ENCODE measurements at places on chromosomes 4 and X.

- DNase-seq: no peak
Measured at GRCh38 chr4:27084685-27085361, 224.2 kb downstream of the STIM2 start.

GRCh38 chr4:75821966-75822365, 80.3 kb downstream of the PPEF2 start:
- no peak for DNase-seq

DNA sequence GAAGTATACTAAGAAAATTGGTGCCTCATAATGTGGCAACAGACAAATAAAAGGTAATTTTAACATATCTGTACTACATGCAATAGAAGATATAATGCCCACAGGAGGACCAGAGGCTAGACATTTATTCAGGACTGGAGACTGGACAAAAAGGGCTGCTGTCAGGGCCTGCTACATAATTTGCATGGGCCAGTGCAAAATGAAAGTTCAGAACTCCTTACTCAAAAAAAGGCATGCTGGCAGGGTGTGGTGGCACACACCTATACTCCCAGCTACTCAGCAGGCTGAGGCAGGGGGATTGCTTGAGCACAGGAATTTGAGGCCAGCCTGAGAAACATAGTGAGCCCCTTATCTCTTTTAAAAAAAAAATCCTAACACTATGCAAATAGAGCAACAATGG, 12.4 kb upstream of the MAOA start:
- DNase-seq: no peak

- DNase-seq: no peak
Measured at GRCh38 chrX:154367474-154368308, 6.7 kb downstream of the FLNA start.

GRCh38 chrX:27391623-27392022, 71.5 kb downstream of the PPP4R3C start:
- DNase-seq: no peak

GRCh38 chr4:101710806-101711205, 79.7 kb upstream of the BANK1 start:
- DNase-seq: no peak

- DNase-seq: no peak
Measured at GRCh38 chrX:47814851-47815250, 21.9 kb upstream of the ZNF81 start.

GRCh38 chr4:140130677-140131076, 23.3 kb downstream of the MAML3 start:
- DNase-seq: no peak

All from effector CD4-positive, alpha-beta T cell (primary cell).